Stimulated activated CD4-positive, alpha-beta T cell treated with anti-CD3 and anti-CD28 coated beads, Interleukin-2, amount 100 ng/mL, for 48 hours (primary cell): ENCODE measurements at places on chromosomes 4 and X.

DNA sequence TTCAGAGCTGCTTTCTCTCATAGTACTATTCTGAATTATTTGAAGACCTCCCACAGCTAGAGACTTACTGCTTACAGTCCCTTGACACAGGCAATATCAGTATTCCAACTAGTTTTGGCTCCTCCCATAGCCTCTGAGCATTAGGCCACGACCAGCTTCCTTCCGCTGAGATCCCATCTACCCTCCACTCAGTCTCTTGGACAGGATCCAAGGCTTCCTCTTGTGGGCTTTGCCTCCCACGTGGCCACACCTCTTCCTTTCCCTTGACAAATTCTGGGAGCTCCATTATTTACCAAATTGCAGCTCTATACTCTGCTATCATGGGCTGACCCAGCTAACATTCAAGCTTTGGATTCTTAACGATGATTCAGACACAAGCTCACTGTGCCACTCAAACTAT, 470.4 kb upstream of the GALNT7 start:
- DNase-seq = no peak

DNA sequence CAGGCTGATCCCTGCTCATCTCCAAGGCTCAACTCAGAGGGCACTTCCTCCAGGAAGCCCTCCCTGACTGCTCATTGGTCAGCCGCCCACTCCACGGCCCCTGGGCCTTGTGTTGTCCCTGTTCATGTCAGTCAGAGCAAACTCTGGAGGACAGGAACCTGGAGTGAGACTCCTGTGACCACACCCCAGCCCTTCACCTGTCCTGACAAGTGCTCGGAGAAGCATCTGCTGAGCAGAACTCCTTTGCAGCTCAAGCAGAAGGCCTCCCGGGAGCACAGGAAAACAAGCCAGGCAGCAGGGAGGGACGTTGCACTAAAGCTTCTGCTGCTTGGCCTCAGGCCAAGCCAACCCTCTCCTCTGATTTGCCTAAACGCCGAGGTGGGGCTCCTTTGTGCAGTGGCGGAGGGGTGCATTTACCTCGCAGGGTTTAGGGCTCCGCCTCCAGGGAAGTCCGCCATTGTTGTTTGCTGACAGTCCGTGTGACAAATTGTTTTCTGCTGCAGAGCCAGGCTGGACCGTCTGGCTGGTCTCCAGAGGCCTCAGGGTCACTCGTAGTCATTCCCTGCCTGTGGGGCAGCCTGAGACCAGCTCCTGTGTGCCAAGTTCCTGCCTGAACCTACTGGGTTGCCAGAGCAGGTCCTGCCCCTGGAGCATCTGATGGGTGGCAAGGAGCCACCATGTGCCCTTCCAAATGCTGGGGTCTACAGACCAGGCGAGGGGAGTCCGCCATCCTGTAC, 61.8 kb downstream of the C4orf50 start:
- DNase-seq = no peak

DNA sequence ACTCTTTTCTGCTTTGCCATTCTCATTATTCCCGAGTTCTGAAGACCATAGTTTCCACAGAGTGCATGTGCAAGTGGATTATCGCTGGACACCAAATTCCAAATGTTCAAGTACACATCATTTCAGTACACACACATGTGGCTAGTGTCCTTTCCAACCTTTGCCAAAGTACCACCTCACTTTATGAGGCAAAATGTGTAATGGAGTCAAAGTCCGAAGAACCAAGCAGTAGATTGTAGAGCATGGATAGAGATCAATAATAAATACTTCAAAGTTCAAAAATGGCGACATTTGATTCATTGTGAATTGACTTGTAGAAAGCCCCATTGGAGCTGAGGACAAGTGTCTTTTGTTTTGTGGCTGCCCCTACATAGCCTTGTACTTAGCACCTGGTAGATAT, 115.6 kb downstream of the TMEM164 start:
- DNase-seq = no peak

DNA sequence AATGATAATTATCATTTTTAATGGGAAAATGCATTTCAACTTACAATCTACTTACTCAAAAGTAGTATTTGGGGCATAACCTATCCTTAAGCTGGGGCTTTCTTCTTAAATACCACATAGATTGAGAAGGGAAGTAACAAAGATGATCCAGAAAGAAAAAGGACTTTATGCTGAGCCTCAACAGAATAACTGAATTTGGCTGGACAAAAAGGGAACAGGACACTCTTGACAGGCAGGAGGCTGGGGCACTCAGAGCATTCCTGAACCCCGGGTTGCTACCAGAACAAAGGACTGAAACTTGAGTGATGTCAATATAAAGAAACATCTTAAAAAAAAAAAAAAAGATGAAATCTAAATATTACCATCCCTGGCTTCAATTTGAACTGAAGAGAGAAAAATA, 23.9 kb downstream of the RELL1 start:
- DNase-seq = no peak

- no peak for DNase-seq
These were observed 187.9 kb downstream of the COMMD8 start for GRCh38 chr4:47275595-47275994.

GRCh38 chrX:43882294-43882681, at the start of gene MAOB:
Gene MAOB, minus strand, starts transcription at chrX:43882450. Its CDS starts 151 bp downstream, at chrX:43882299.
- DNase-seq = peak; percentile 1

DNA sequence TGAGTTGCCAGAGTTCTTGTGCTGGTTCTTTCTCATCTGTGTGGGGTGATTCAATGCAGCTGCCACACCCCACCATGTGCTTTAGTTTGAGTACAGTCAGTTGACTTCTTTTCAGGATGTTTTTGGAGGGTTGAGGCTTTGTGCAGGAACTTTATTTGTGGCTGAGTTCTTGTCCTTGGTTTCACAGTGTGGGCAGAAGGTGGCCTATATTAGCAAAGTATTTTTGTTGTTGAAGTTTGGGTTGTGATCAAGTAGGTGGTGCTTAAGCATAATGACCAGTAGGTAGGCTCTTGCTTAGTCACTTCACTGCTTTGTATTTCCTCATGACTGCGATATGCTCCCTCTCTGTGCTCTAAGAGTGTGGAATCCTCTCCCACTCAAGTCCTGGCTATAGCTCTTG, 80.3 kb downstream of the ARHGAP24 start:
- no peak for DNase-seq

GRCh38 chr4:139279760-139280620, at the start of gene MGARP:
Gene MGARP, minus strand, starts transcription at chr4:139280225. Its CDS starts 67 bp downstream, at chr4:139280158.
- DNase-seq = peak; percentile 23

DNA sequence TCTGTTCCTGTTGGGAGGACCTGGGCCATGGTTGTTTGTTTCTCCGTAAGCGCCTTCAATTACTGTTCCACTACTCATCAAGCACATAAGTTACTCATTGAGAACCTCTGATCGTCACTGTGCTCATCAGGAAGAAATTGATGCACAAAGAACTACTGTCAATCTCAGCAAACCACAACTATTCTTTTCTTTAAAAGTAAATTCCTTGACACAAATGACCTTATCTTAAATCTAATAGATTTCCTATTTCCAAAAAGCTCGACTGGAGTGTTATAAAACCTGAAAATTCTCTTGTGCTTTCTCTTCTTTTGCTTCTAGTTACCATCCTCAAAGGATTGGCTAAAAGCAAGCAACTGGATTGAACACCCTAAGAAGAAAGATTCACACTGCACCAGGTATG, at the start of gene MUC7:
Gene MUC7 (plus strand): TSS at position 301 of the 400 bp plus-strand sequence. CDS start 1,825 bp downstream, outside the sequence.
- no peak for DNase-seq

DNA sequence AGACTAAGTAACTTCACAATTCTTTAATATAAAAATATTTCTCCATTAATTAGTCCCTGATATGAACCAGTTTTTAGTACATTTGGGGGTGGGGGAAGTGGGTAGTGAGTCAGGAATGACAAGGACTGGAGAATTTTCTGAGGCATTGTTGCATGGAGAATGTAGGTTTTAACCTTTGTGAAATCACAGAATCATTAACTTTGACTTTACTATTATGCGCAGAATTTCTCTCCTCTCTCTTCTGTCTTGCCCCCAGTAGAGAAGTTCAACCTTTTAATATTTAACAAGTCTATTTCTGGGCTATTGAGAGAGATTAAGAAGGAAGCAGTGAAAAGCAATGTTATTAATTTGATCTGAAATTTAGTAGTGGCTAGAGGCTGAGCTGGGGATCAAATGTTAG, 597.0 kb downstream of the PCDH18 start:
- no peak for DNase-seq

- DNase-seq = no peak
These were observed 229.6 kb downstream of the UNC5C start for GRCh38 chr4:95319169-95319568.

DNA sequence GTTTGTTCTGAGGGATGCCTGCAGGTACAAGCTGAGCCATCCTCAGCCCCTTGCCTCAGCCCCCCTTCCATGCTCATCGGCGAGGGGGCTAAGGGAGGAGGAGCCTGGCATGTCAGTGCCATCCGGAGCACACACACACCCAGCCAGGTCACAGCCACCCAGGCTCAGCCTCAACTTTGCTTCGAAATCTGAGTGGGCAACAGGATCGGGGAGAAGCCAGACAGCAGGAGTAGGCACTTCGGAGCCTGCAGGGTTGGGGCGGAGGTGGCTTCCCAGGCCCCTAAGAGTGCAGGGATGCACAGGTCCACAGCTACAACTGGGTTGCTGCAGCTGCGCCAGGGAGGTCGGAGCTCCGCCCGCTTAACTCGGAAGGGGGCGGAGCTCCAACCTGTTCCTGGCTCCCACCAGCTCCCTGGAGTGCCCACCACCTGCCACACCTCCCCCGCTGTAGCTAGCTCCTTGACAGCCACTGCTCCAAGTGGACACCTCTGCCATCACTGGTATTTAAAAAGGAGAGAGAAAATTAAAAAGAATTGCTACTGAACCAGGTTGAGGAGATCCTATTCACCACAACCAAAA, 192.9 kb upstream of the GALNT7 start:
- no peak for DNase-seq

GRCh38 chr4:87624698-87625097, 16.4 kb downstream of the DSPP start:
- no peak for DNase-seq

GRCh38 chr4:184511156-184511555, 36.8 kb upstream of the IRF2 start:
- no peak for DNase-seq

- DNase-seq = no peak
These were observed 1662.8 kb upstream of the ADGRL3 start for GRCh38 chr4:59537246-59537886.

DNA sequence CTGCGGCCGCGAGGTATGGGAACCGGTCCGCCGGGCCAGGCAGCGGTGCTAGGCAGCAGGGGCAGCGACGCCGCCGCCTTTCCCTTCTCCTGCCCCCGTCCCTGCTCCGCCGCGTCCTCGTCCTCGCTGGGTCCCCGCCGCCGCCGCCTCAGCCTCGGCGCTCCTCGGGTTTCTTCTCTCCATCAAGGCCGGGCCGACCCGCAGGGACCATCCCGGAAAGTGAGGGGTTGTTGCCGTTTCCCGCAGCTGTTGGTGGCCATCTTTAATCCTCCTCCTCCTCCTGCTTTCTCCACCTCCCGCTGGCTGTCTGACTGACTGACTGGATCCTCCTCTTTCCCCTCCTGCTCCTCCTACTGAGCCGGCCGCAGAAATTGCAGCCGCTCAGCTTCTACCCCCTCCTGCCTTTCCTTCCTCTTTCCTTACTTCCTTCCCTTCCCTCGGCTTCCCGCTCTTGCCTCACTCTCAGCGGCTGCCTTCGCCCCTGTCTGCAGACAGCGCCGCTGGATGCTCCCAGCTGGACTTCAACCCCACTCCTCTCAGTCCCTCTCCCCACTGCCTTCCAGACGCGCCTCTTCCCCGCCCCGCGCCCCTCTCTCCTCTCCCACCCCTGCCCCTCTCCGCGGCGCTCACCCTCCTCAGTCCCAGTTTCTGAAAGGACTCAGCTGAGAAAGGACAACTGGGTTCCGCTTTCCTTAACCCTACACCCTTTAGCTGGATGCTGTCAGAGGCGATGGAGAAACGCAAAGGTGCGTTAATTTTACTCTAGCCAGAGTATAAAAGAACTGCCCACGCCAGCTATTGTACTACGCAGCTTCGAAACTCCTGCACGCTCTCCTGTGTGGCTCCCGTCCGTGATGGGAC, at the start of gene WDFY3:
Gene WDFY3 (minus strand): TSS at position 309 of the 861 bp plus-strand sequence. CDS start 106,099 bp downstream, outside the sequence.
- no peak for DNase-seq

- DNase-seq = no peak
These were observed 323 bp downstream of the PDE6B start for GRCh38 chr4:625631-626161.

DNA sequence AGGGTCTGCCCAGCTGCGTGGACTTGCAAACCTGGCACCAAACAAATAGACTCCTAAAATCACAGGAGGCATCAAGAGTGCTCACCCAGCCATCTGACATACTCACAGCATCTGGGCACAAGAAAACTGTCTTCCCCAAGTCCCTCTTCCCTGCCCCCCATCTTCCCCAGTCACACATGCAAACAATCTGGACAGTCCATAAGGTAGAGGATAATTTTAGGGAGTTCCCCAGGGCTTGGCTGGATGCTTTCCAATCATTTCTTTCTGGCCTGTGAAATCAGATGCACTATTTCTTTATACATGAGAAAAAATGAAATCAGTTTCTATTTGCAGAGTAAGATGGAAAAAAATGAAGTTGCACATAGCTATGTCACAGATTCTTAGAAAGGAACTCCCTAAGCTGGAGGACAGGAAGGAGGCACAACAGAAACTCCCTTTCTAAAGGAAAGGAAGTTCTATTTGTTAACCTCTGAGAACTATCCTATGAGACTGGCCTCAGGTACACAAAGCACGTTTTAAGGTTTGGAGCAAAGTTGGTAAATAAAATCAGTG, 342.3 kb downstream of the HNRNPD start:
- no peak for DNase-seq

GRCh38 chr4:63325140-63325539, 1084.1 kb downstream of the TECRL start:
- DNase-seq = no peak

GRCh38 chrX:102983205-102983604, 46.1 kb downstream of the RAB40AL start:
- DNase-seq = no peak

DNA sequence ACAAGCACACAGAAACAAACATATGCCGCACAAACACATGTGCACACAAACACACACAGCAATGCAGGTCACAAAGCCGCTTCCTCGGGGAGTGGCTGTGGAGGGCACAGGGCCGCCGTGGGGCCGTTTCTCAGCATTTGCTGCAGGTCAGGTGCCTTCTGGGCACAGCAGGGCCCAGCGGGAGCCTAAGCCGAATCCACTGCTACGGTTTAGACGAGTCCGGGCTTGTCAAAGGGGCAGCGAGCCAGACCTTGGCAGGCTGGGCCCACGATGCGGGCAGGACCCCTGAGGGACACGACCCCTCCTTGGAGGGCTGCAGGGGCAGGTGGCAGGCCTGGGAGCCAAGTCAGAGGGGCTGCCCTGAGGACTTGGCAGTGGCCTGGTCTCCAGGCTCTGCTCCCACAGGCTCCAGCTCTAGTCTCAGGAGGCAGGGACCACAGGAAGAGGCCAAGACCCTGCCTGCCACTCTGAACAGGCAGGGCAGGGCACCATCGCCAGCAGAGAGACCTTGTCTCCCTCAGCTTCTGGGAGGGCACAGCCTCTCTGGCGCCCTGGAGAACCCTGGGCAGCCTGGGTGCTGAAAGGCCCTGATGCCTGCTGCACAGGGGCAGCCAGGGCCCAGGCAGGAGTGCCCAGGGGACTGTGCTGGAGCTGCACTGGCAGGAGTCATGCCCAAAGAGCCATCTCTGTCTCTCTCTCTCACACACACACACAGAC, 5.5 kb upstream of the ATP2B3 start:
- DNase-seq = no peak
